ENCODE measurements at places on chromosomes 13 and 19.

GRCh38 chr13:111610081-111610480, 289.6 kb downstream of the TEX29 start:
- DNase-seq, result no peak

GRCh38 chr19:40689339-40690049, 957 bp downstream of the NUMBL start:
- no peak for DNase-seq

DNA sequence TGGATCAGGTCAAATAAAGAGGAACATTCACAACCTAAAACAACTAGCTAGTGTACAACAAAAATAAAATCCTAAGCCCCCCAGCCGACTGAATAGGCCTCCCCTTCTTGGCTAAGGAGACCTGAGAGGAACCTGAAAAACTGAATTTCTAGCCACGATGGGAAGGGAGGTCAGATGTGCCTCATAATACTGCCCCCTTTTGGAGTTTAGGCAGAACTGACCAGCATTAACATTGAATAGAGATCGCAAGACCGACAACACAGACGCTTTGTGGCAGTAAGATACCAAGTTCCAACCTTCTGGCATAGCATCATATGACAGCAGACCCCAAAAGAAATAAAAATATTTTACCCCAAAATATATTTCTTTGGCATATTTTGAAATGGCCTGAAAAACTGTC, 15.9 kb downstream of the CBY2 start:
- DNase-seq, result no peak

GRCh38 chr19:55095260-55096060, 19.8 kb downstream of the EPS8L1 start:
- DNase-seq, result no peak

- DNase-seq, result no peak
These were observed 6.8 kb downstream of the TMED1 start for GRCh38 chr19:10828981-10829821.

DNA sequence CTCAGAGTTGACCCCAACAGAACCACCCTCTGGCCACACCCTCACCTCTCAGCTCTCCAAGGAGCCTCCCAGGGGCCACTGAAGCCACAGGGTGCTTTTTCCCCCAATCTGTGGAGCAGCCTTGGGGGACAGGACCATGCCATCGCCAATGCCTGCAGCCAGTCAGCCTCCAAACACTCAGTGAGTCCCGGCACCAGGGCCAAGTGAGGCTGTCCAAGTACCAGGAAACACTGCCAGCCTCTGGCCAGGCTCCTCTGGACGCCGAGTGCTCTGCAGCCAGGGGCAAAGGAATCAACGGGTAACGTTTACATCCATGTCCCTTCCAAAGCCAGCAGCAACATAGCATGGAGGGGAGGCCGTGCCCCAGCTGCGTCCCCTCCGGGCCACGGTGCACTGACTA, 9.5 kb upstream of the COMP start:
- no peak for DNase-seq

DNA sequence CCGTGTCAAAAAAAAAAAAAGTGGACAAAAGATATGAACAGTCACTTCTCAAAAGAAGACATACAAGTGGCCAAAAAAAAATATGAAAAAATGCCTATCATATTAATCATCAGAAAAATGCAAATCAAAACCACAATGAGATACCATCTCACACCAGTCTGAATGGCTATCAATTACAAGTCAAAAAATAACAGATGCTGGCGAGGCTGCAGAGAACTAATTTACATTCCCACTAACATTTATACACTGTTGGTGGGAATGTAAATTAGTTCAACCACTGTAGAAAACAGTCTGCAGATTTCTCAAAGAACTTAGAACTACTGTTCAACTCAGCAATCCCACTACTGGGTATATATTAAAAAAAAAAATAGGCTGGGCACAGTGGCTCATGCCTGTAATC, 26.5 kb upstream of the FOXO1 start:
- DNase-seq, result no peak

- no peak for DNase-seq
These were observed 67.7 kb upstream of the STARD13 start for GRCh38 chr13:33353210-33353609.

DNA sequence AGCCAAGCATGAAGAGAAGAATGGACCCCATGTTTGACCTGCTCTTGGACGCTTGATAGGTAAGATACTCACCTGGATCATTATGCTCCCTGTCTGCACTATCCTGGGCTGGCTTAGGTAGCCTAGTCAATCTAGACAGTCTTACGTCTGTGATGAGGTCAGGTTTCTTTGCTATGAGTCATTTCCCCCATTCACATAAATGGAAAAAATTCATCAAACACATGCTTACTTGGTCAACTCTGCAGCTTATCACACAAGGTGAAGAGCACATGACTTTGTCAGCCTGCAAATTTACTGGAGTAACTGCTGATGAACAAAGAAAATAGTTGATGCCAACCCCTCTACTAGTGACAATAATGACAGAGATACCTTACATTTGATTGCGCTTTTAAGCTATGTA, 170.0 kb downstream of the NUFIP1 start:
- no peak for DNase-seq

- no peak for DNase-seq
These were observed 19.2 kb downstream of the KLK5 start for GRCh38 chr19:50933640-50934039.

DNA sequence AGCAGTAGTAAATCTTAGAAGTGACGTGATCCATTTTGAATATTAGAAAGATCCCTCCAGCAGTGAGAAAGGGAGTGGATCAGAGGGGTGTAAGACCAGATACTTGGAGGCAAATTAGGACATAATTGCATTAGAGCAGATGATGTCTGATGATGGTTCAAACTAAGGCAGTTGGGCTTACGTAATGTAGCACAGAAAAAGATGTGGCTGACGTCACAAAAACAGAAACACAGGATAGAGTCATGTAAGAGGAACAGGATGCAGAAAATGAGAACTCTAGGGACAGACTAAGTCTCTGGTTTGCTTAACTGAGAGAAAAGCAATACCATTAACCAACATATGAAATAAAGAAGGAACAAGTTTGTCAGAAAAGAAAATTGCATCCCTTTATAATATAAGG, 392.5 kb upstream of the DACH1 start:
- no peak for DNase-seq

DNA sequence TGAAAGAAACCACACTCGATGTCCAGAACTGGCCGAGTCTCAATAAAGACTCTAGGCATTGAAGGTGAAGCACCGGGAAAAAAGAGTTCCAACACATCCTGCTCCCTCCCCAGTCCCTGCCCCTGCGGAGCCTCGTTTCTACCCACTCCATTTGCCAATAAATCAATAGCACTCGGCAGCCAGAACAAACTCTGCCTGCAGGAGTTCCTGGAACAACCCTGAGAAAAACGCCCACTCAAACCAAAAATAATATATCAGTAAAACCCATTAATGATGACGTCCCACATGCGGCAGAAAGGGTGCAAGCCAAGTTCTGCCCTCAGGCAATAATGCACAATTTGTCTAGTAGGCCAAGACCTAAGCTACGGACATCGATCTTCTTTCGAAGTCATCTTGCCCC, 41.0 kb downstream of the PDCD5 start:
- DNase-seq, result no peak

DNA sequence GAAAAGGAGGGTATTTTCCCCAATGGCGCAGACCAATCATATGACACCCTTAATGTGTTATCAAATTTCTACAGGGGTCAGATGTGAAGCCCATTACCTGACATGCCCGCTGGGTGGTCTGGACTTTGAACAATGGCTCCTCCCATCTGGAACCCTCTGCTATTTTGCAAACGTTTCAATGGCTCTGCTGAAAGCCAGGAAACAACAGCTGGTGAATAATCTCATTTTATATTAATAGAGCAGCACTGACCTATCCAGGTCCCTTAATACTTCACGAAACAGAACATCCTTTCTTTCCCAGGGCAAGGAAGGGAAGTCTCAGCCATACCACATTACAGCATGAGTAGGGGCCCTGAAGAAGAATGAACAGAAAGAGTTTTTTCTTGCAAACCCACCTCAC, 20.3 kb upstream of the KPNA3 start:
- no peak for DNase-seq

- no peak for DNase-seq
These were observed 25.9 kb downstream of the EFNA2 start for GRCh38 chr19:1311543-1312091.

- no peak for DNase-seq
These were observed 74.9 kb downstream of the SIPA1L3 start for GRCh38 chr19:37981785-37982475.

DNA sequence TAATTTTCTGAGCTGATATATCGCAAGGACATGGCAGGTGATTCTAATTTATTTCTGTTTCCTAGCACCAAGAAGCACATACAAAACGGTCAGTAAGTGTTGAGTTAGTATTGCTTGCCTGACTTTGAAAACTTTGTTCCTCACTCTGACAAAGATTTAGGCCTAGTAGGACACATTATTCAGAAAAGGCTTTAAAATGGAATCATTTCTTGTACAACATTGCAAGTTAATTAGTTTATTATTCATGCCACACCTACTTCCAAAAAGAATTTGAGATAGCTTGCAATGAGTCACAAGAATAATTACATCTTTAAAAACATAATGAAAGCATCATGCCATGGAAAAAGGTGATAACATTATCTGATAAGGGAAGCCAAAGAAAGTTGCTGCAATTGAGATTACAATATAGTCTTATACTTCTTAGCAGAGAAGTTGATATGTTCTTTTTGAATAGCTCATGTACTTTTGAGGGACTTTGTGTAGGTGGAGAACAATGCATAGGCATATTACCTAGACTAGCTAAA, 474.2 kb downstream of the KLF5 start:
- no peak for DNase-seq

- no peak for DNase-seq
These were observed 1.2 kb downstream of the ZC3H4 start for GRCh38 chr19:47112166-47112996.

GRCh38 chr13:41241626-41242025, 21.8 kb downstream of the MTRF1 start:
- no peak for DNase-seq

- no peak for DNase-seq
These were observed 1.6 kb upstream of the RAP2A start for GRCh38 chr13:97432232-97432916.

DNA sequence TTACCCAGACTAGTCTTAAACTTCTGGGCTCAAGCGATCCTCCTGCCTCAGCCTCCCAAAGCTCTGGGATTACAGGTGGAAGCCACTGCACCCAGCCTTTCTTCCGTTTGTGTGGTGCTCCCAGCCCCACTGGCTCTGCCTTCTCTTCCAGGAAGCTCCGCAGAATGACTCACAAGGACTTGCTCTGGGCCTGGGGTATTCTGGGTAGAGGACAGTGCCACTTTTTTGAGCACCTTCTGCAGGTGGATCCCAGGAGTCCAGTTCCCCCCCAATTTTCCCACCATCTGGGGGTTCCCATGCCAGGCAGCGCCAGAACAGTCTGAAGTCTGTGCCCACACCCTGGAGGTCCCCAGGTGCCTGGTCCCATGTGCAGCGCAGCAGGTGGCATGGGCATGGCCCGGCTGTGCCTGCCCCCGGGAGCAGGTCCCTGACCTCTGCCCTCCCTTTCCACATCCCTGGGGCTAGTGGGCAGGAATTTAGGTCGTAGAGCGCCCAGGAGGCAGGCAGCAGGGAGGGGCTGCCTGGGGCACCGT, 1.6 kb downstream of the REEP6 start:
- DNase-seq, result no peak

DNA sequence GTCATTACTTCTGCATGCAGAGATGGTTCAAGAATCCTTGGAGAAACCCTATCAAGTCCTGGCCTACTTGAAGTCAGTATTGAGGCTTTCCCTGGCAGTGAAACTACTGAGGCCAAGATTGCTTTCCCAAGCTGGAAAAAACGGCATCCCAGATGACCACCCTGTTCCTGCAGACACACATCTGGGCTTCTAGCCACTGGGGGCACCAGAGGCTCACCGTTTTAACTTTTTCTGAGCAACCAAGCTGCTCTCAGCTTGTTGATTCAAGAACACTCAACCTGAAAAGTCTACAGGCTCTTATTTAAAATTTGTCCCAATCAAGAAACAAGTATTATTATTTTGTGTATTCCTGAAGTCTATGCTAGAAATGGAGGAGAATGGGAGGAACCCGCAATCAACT, 66.6 kb downstream of the SPRYD7 start:
- DNase-seq, result no peak

DNA sequence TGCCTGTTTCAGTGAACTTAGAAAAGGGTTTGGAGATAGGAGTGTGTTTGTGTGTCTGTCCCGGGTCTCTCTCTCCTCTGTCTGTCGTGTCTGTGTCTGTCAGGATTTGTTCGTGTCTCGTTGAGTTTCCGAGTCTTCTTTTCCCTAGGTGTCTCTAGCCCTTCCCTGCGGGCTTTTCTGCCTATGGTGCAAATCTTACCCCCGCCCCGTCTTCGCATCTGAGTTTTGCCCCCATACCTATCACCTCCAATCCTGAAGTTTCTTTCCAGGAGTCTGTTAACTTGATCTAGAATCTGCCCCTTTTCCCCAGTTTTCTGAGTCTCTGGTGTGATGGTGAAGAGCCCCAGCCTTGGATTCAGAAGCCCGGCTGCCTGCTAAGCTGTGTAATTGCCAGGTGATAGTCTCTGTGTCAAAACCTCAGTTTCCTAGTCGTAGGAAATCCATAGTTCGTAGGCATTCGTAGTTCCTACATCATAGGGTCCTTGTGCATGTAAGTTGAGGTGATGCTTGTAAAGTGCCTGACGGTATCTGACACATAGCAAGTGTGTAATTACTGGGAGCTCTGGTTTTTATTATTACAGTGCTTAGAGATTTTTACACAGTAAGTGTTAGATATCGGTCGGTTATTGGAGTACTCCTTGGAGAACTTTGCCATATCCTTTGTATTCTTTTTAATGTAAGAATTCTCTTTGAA, 782 bp downstream of the EPN1 start:
- DNase-seq, result no peak

DNA sequence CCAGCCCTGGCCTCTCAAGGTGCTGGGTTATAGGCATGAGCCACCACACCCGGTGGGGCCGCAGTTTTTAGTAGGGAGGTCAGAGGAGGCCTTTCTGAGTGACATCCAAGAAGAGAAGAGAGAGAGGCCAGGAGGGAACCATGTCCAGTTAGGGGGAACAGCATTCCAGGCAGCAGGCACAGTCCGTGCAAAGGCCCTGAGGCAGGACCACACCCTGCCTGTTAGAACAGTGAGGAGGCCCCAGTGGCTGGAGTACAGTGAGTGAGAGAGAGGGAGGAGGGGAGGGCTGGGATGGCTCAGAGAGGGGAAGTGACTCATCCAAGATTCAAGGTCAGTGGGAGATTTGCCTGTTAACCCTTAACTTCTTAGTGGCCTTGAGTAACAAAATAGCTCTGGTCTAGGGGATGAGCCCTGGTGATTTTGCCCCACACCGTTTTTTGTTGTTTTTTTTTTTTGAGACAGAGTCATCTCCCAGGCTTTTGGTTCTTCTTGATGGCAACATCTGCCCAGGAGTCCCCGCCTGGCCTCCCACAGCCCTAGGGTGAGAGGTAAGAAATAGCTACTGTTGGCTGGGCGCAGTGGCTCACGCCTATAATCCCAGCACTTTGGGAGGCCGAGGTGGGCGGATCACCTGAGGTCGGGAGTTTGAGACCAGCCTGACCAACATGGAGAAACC, 2.7 kb upstream of the PLIN3 start:
- peak; percentile 0 for DNase-seq

DNA sequence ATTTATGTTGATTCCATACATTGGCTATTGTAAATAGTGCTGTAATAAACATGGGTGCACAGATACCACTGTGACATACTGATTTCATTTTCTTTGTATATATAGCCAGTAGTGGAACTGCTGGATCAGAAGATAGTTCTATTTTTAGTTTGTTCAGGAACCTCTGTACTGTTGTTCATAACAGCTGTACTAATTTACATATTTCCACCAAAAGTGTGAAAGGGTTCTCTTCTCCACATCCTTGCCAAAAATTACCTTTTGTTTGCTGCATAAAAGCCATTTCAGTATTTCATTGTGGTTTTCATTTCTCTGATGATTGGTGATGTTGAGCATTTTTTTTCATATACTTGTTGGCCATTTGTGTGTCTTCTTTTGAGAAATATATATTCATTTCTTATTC, 1962.1 kb downstream of the PCDH9 start:
- no peak for DNase-seq
